CD4-positive, alpha-beta T cell treated with Interleukin-4 for 4 hours (primary cell): ENCODE measurements at places on chromosomes 3 and 15.

DNA sequence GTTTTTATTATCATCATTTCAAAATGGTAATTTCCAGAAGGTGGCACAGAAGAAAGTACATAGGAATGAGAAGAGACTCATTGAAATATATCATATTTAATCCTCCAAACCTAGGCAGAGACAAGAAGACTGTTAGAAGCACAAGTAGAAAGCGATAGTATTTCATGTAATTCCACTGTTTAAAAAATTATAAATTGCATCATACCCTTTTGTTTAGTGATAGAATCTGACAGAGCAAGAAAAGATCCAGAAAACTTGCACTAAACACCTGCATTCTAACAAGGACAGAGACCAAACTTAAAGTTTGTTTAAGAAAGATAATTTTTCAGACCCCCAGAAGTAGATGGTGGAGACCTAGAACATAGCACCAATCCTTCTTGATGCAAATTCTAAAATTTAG, 56.9 kb upstream of the CD96 start:
- DNase-seq: no peak

DNA sequence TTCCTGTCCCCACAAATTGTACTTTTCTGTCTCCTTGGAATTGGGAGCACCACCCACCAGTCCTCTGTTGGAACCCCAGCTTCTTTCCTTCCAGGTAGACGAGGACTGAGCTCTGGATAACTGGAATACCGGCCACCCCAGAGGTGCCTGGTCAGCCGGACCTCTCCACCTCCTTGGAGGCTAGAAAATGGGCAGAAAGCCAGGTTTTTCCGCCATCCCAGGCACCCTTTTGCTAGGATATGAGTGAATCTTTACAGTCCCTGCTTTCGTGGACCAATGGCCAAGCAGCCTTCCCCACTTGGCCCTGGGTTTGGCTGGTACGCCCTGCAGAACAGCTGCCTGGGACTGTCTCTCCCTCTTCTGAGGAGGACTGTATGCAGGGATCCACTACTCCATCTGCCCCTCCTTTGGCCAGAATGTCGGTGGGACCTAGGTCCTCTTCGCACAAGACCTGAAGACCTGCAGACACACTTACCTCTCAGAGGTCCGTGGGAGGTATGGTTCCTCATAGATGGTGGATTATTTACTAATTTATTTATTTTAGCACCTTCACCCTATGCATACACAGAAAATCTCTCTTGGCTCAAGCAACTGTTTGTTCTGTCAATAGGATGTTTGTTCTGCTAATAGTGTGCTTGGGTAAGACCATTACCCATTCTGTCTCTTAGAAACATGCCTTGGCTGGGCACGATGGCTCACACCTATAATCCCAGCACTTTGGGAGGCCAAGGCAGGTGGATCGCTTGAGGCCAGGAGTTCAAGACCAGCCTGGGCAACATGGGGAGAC, 8.6 kb upstream of the CHAC1 start:
- DNase-seq: no peak

DNA sequence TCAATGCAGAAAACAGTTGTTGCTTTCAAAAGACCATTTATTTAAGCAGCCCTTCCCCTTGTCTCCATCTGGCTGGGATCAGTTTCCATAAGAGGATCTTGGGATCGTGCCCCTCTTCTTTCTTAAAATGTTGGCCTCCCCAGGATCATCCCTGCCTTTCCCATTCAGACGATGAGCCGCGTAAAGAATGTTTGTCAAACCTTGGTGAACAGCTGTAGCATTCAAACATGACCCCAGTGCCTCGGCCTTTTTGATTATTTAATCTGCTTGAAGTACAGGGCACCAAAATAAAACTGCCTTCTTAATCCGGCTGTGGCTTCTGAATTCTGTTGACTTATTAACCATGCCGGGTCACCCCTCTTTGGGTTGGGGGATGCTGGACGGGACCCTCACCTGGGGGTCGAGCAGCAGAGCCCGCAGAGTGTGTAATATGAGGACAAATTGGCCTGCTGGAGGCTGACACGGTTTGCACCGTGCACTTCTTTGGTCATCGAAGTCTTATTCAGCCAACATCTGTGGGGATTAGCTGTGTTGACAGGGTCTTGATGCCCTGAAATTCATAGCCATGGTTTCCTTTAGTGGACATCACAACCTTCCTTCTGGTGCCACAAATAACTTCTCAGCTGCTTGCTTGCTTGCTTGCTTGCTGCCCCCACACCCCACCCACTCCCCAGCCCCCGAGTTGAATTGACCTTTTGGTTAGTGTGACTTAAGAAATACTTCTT, at the start of gene LRTM1:
Gene LRTM1 (minus strand): TSS at position 14 of the 725 bp plus-strand sequence. CDS start 148 bp downstream, outside the sequence.
- DNase-seq: no peak

GRCh38 chr3:6444888-6445658, 415.8 kb upstream of the GRM7 start:
- DNase-seq: no peak

- DNase-seq: no peak
Measured at GRCh38 chr15:35288580-35288979, 203.5 kb upstream of the NANOGP8 start.

DNA sequence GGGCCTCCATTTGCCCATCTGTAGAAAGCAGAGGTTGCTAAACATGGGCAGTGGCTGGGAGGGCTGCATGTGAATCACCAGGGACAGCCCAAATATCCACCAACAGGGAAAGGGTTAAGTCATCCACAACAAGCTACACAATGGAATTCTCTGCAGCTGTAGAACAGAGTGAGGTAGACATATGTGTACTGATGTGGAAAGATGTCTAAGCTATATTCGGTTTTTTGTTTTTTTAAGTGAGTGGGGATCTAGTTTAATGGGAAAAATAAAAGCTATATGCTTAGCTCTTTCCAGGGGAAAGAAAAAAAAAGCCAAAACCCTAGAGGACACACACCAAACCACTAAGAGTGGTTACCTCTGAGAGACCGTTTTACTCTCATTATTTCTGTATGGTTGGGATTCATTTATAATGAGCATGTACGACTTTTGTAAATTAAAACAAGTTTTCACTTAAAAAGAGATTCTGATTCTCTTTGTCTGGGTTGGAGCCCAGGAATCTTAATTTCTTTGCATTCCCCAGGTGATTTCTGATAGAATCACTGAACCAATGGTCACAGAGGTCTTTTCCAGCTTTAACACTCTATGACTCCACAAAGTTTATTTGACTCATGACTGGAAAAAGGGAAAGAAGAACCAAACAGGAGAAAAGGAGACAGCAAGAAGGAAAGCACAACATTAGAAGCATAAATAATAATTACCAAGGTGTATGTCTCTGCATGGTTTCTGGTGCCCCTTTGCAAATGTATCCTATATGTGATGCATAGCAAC, 19.1 kb downstream of the CRABP1 start:
- no peak for DNase-seq

DNA sequence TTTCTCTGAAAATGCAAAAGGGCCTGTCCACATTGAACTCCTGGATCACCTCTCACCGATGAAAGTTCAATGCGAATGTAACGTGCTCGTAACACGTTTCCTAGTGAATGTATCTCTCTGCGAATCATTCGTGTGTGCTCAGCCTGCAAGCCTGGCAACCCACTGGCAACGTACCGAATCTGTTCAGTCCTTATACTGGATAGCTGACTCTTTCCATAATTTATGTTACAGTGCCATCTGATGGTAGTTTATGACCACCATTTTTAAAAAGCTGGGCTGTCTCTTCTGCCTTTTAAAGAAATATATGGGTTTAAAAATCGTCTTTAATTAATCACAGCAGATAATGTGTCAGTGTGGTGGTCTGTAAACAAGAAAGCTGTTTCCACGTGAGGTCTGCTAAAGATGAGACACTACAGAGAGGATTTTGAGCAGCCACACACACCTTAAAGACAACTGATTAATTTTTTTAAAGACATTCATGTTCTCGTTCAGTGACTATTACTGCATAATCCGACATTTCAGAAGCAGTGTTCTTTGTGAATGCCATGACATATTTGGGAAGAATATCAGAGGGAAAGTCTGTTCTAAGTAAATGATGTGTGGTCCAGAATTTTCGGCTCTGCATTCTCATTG, 69.4 kb upstream of the FOXP1 start:
- DNase-seq: peak; percentile 8

GRCh38 chr3:157104928-157105652, 54.9 kb downstream of the CCNL1 start:
- DNase-seq: peak; percentile 57

GRCh38 chr15:65790694-65791334, 1.3 kb downstream of the DENND4A start:
- DNase-seq: peak; percentile 40

DNA sequence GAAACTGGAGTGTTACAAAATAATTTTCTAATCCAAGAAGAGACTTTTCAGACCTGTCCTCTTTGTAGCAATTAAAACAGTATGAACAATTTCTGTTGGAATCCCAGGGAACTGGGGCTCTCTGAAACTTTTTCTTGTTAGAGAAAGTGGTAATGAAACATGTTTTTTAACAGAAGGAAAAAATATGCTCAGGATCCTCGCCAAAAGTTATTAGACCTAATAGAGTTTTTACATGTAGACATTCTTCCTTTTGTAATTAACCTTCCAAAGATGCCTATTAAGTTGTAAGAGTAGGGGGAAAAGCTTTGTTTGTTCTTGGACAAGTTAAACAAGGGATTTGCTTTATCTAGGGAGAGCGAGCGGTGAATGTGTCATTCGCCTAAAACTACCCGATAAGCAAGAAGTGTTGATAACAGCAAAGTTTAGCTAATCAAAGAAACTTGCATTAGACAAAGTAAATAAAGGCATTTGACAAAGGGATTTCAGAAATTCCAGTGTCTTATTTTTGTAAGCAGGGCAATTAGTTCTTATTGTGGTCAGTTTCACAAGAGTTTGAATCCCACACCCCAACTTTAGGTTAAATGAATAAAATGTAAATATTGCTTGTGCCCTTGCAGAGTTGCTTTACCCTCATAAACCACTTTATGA, 2.3 kb downstream of the RARB start:
- no peak for DNase-seq

DNA sequence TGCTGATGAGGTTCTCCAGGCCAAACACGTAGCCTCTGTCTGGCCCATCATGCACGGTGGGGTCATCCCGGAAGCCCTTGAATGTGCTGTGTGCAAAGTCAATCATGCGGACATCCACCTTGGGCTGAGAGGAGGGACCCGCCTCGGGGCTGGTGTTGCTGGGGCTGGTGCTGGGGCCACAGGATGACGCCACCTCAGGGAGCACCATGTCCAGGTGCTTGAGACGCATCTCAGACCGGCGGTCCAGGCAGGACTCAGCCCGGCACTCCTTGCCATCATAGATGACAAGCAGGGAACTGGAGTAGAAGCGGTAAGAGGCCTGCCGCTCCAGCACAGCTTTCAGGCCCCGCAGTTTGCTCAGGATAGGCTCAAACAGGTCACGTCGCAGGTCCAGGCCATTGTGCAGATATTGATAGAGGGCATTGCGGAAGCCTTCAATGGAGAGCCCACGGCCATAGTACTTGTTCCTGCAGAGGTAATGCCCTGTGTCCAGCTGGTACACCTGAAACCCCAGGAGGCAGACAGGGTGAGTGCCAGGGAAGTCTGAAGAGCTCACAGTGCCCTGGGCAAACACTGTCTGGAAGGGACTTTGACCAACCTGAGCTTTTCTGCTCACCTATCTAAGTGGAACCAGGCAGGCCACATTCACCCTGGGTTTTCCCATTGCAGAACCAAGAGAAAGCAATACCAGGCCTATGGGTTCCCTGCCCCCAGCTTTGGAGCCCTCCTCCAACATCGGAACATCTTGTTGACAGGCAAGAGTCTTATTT, 3.6 kb upstream of the GMPPB start:
- DNase-seq: no peak

DNA sequence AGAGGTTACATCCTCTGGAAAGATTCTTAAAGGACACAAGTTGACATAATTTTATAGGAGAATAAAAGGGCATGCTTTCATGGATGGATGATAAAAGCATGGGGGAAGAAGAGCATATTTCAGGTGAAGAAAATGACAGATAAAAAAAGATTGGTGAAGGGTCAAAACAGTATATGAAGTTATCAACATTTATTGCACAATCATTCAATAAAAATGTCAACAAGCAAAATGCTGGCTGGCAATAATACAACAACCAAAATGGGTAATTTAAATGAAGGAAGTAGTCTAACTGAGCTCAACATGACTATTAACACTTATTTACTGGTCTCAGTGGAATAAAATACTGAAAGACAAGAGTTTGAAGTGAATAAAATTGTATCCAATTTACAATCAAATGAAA, 696.7 kb downstream of the SQOR start:
- no peak for DNase-seq

- peak; percentile 17 for DNase-seq
Measured at GRCh38 chr15:62128916-62129315, 36.2 kb downstream of the C2CD4B start.

GRCh38 chr3:44427683-44428082, 49.8 kb downstream of the ZNF445 start:
- no peak for DNase-seq

DNA sequence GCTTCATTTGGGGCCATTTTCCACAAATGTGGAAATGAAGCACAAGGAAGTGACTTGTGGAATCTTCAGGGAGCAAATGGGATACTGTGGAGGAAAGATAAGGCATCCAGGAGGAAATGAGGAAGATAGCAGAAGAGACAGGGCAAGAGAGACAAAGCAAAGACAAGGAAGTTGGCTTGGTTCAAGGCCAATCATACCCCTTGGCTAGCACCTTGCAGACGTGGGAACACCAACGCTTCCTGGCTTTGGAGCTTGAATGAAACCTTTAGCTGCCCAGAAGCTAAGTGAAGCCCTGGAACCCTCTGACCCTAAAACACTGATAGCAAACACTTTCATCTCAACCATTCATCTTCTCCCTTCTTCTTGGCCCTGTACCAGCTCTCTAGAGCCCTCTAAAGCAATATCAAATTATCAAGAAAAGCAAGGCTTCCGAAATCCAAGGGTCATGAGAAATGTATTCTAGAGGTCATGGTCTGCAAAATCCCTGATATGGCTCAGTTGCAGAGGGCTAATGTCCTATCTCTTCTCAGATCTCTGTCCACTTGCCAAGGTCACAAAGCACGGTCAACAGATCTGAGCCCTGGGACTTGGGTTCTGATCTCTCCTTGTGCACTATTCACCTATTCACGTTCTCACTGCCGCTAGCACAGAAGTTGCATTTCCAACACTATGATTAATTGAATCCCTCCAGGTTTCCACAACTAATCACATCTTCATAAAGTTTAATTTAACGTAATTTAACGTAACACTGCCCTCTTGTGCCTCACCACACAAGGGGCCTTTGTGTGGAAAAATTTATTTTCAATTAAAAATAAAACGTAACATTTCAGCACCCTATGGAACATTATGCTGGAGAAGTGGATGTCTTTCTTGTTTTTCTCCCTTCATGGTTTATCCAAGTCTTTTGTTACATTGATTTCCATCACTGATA, 557.6 kb upstream of the ADAMTS9 start:
- DNase-seq: no peak

- DNase-seq: no peak
Measured at GRCh38 chr3:100981164-100981911, 11.9 kb downstream of the ABI3BP start.
